Stimulated activated CD4-positive, alpha-beta T cell treated with anti-CD3 and anti-CD28 coated beads, Interleukin-1b, Interleukin-23, amount 100 ng/mL, for 4 hours (primary cell): ENCODE measurements at places on chromosomes 3 and 15.

GRCh38 chr15:38503496-38503895, 49.6 kb downstream of the FAM98B start:
- DNase-seq: no peak

- DNase-seq: no peak
Observed at GRCh38 chr3:149373235-149374125, 4.0 kb downstream of the TM4SF1 start.

GRCh38 chr15:38699633-38700230, 135.1 kb upstream of the RASGRP1 start:
- DNase-seq: peak; percentile 68

DNA sequence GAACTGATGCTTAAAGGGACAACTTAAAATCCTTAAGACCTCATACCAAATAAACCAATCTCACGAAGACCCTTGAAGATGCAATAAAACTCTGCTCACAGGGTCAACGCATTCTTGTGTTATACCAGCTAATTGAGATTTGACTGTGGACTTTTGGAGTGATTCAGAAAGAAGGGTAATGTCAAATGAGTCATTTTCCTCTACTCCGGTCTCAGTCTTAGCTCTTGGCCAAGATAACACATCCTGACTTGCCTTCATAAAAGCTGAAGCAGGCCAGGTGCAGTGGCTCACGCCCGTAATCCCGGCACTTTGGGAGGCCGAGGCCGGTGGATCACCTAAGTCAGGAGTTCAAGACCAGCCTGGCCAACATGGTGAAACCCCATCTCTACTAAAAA, 3.8 kb downstream of the PKM start:
- DNase-seq: no peak

- no peak for DNase-seq
Observed at GRCh38 chr3:11382146-11382745, 110.0 kb downstream of the ATG7 start.

- no peak for DNase-seq
Observed at GRCh38 chr15:101188637-101189408, 63.0 kb downstream of the CHSY1 start.

GRCh38 chr3:99925584-99926230, 108.0 kb downstream of the CMSS1 start:
- DNase-seq: no peak

DNA sequence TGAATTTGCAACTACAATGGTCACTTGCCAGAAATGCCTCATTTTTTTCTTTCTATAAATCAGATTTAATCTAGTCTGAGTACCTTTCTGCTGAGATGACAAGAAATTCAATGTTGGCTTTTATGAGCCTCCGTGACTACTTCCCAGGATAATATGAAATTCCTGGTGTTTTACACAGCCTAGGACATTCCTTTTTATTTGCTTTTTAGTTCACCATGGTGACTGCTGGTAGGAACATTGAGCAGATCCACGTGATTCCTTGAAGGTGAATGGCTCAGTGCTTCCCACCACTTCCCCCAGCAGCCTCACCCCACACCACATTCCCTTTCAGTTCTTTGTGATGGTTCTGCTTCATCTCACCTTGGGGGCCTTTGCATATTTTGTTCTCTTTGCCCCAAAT, 4.3 kb upstream of the NPTN start:
- DNase-seq: no peak

DNA sequence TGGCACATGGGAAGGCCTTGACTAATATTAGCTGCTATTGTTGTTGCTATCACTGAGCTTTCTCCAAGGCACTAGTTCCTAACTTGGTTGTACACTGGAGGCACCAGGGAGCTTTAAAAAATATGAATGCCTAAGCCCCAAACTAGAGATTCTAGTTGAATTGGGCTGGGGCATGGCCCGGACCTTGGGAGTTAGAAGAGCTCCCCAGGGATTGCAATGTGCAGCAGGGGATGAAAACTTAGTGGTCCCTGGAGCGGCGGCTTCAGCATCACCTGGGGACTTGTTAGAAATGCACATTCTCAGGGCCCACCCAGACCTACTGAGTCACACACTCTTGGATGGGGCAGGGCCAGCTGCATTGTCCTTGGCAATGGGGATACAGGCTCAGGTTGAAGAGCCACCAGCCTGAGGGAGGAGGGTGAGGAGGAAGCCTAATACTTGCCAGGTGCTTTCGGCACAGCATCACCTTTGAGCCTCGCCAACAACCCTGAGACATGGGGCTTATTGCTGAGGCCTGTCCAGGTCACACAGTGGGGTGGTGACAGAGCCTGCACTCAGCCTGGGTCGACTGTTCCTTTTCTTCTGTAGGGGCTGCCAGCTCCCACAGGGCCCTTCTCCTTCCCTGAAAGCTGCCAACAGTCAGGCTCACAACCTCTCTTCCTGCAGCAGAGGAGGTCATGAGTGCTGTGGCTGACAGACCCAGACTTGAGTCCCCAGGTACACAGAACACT, 84.5 kb downstream of the ATP2B2 start:
- DNase-seq: no peak

DNA sequence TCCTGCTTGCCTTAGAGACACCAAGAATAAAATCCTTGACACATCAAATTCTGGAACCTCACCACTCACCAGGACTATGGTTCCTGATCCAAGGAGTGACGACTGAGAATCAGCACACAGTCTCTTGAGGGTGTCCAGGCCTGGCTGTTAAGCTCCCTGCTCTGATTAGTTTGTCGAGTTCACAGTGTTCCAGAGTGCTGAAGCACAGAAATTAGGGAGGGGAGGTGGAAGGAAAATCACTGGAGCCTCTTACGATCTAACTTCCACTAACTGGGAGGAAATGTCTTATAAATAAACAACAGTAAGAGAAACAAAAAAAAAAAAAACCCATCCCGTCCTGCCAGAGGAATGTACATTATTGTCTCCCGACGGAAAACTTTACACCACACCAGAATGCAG, 330.2 kb downstream of the TIGIT start:
- DNase-seq: no peak

DNA sequence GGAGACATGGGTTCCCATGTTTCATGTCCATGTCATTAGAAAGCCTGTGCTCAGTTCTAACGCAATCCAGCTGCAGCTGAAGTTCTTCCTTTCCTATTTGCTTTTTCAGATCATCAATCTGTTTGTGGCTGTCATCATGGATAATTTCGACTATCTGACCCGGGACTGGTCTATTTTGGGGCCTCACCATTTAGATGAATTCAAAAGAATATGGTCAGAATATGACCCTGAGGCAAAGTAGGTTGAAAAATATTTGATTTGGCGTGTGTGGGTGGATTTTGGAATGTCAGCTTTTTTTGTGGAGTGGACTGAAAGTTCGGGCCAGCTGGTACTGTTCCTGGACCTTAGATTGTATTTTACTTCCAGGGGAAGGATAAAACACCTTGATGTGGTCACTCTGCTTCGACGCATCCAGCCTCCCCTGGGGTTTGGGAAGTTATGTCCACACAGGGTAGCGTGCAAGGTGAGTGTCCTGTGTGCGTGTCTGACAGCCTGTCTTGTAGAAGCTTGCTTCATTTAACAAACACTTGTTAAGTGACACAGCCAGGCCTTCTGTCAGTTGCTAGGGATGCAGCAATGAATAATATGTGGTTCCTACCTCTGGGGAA, 69.6 kb downstream of the CHDH start:
- DNase-seq: no peak

- no peak for DNase-seq
Observed at GRCh38 chr3:120449701-120450599, 842 bp downstream of the FSTL1 start.
